HFFc6 (cell line): ENCODE measurements at places on chromosomes 12 and 14. TPM values are rescaled to one million over a fixed set of nuclear protein-coding genes. Genes with fewer than 3 reads are reported as not detected.

DTX3 gene
- 18.0 to 20.6 TPM (median 19.5 TPM) in 3 replicates for total RNA-seq

CELA1 gene
- not detected in 2 replicates for total RNA-seq

- DNase-seq, result no peak
- peaks cover 12% of the 10 kb centered on the region for H3K4me1 ChIP-seq
- H3K27ac ChIP-seq, result no peak overlapping the region
- no peaks in the 10 kb centered on the region for H3K27me3 ChIP-seq
These were observed 144.7 kb downstream of the KTN1 start for GRCh38 chr14:55724736-55725135.

DNA sequence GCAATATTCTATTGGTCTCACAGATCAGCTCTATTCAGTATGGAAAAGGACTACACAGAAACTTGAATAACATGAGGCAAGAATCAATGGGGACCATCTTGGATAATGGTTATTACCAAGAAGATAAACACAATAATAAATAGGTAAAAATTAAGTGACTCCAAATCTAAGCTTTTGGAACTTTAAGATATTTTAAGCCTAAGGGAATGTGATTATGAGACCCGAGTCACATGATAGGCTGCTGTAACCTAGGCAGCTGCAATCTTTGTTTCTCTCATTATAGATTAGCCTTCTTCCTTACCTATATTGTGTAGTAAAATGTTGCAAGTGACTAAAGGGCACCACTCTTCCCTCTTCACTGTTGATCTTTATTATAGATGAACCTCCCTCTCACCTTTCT, 121.9 kb downstream of the SYT10 start:
- no peak overlapping the region for H3K27ac ChIP-seq
- H3K36me3 ChIP-seq, result no peaks in the 10 kb centered on the region
- H3K27me3 ChIP-seq, result no peaks in the 10 kb centered on the region; the same call in 1 of the 2 replicates
- H3K4me3 ChIP-seq, result no peak overlapping the region
- no peaks in the 10 kb centered on the region for H3K4me1 ChIP-seq

DNA sequence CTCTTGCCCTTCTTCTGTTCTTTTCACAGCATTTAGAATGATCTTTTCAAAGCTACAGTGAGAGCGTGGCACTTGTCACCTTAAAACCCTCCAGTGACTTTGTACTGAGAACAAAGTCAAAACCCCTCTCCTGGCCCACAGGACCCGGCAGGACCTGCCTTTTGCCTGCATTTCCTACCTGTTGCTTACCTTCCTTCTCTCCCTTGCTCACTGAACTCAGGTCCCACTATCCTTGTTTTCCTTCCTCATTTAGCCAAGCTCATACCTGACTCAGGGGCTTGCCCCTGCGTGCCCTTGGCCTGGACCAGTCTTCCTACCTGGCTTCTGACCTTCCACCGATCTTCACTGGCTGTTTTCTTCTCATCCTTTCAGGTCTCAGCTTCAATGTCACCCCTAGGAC, 112.3 kb upstream of the PRMT8 start:
- no peak overlapping the region for H3K27ac ChIP-seq
- H3K36me3 ChIP-seq, result no peaks in the 10 kb centered on the region
- DNase-seq, result no peak
- no peak overlapping the region for H3K4me3 ChIP-seq
- H3K27me3 ChIP-seq, result peaks cover 33% of the 10 kb centered on the region

- H3K4me3 ChIP-seq, result no peak overlapping the region
- DNase-seq, result no peak
- no peaks in the 10 kb centered on the region for H3K36me3 ChIP-seq
- H3K27ac ChIP-seq, result no peak overlapping the region
These were observed 2.5 kb downstream of the CAPS2 start for GRCh38 chr12:75327642-75328041.

NFATC4 gene
- total RNA-seq, result 74.9 to 84.1 TPM (median 75.5 TPM) in 3 replicates

CLEC2A gene
- not detected in 3 replicates for total RNA-seq

- no peak overlapping the region for H3K27ac ChIP-seq
- H3K4me1 ChIP-seq, result no peaks in the 10 kb centered on the region
- no peak overlapping the region for H3K4me3 ChIP-seq
- H3K36me3 ChIP-seq, result no peaks in the 10 kb centered on the region
- H3K27me3 ChIP-seq, result no peaks in the 10 kb centered on the region
These were observed 260.5 kb downstream of the C12orf50 start for GRCh38 chr12:87768501-87769287.

COX8C gene
- total RNA-seq, result not detected in 3 replicates

GRCh38 chr12:124940393-124941169, 26.1 kb upstream of the UBC start:
- DNase-seq, result peak; percentile 91
- no peaks in the 10 kb centered on the region; the same call in 1 of the 2 replicates for H3K36me3 ChIP-seq
- no peaks in the 10 kb centered on the region for H3K27me3 ChIP-seq
- H3K4me3 ChIP-seq, result no peak overlapping the region
- no peak overlapping the region for H3K27ac ChIP-seq

- no peak overlapping the region for H3K4me3 ChIP-seq
- H3K36me3 ChIP-seq, result peaks cover 18% of the 10 kb centered on the region
- no peak overlapping the region for H3K27ac ChIP-seq
- peaks cover 18% of the 10 kb centered on the region for H3K4me1 ChIP-seq
- no peak for DNase-seq
These were observed 16.7 kb downstream of the CNIH1 start for GRCh38 chr14:54424479-54424901.

DNA sequence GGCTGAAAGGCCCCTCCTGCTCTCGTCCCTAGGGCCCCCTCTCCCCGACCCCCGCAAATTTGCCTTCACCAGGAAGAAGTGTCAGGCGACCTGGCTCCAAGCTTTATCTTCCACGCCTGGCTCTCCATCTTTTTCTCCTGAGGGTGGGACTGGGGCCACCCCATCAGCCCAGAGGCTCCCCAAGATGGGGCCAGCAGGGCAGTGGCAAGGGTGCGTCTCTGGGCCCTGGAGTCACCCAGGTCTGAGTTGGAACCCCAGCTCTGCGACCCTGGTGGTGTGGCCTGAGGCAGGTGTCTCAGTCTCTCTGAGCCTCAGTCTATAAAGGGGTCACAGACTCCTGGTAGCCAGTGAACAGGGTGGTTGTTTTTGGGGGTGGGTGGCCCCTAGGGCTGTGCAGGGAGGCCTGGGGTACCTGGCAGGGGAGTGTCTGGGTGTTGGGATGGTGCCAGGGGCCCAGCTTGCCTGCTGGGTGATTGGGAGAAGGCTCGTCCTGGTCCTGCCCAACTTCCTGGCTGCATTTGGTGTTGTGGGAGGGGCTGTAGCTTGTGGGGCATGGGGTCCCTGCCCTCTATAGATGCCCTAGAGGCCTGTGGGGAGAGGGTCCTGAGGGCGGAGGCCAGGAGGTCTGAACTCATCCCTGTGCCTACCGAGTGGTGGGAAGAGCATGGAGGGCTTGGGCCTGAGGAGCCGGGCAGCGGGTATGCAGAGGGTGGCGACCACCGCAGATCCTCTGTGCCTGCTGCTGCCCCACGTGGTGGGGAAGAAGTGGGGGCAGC, 7.6 kb downstream of the KIF26A start:
- H3K36me3 ChIP-seq, result no peaks in the 10 kb centered on the region
- DNase-seq, result no peak
- no peaks in the 10 kb centered on the region for H3K4me1 ChIP-seq
- peaks cover 22% of the 10 kb centered on the region for H3K27me3 ChIP-seq
- no peak overlapping the region for H3K27ac ChIP-seq
- no peak overlapping the region for H3K4me3 ChIP-seq

DNA sequence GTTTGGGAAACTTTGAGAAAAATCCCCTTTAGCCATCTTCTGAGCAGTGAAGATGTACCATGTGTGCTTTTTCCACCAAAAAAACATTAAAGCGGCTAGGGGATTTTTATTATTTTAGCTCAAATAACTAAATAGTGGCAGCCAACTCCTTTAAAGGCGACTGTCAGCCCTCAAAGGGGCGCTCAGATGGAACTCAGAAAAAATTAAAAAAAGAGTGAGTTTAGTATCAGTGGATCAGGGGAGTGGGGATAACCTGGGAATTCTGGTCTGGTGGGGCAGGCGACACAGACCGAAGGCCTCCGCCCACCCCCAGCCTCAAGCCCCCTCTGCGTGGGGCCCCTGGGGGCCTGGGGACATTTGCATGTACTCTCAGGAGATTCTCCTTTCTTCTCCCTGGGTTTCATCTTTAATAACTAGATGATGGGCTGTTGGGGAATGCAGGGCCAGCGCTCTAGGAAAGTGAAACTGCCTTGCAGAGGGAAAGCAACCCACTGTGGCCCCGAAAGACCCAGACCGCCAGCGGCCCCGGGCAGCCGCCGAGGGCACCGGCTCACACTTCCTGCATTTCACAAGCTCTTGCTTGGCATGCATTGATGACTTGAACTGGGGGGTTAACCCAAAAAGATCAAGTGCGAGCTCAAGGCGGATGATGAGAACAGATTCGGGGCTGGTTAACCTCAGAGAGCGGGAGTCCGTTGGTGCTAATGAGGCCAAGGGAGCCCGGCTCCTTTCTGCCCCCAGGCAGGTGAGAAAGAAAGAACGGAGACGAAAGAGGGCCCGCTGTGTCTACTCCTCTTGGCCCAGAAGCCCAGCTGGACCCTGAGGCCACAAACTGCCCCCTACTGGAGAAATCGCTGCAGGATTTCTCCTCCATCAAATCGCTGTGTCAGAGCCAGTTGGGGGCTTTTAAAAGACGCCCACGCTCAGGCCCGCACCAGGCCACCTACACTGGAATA, 7.3 kb upstream of the BATF start:
- H3K36me3 ChIP-seq, result no peaks in the 10 kb centered on the region
- H3K4me3 ChIP-seq, result peak overlapping the region; percentile 85
- H3K27me3 ChIP-seq, result peaks cover 17% of the 10 kb centered on the region
- no peak overlapping the region for H3K27ac ChIP-seq
- no peak for DNase-seq

GRCh38 chr12:56528846-56529245, 7.2 kb downstream of the RBMS2 start:
- peaks cover 31% of the 10 kb centered on the region for H3K36me3 ChIP-seq
- DNase-seq, result no peak
- no peak overlapping the region for H3K4me3 ChIP-seq
- H3K27ac ChIP-seq, result no peak overlapping the region; the same call in 1 of the 2 replicates
- H3K4me1 ChIP-seq, result peaks cover 58% of the 10 kb centered on the region

- H3K27me3 ChIP-seq, result peaks cover 56% of the 10 kb centered on the region
- peaks cover 16% of the 10 kb centered on the region for H3K4me1 ChIP-seq
- DNase-seq, result no peak
- H3K36me3 ChIP-seq, result no peaks in the 10 kb centered on the region
- no peak overlapping the region for H3K27ac ChIP-seq
These were observed 44.7 kb downstream of the CCDC88C start for GRCh38 chr14:91372671-91373495.

- peaks cover 1% of the 10 kb centered on the region; the same call in 1 of the 2 replicates for H3K27me3 ChIP-seq
- peaks cover 5% of the 10 kb centered on the region for H3K36me3 ChIP-seq
- peaks cover 16% of the 10 kb centered on the region for H3K4me1 ChIP-seq
- no peak for DNase-seq
These were observed 1.5 kb downstream of the KRT8 start for GRCh38 chr12:52903285-52903854.

- H3K27me3 ChIP-seq, result peaks cover 1% of the 10 kb centered on the region; the same call in 1 of the 2 replicates
- no peak overlapping the region for H3K27ac ChIP-seq
- no peak overlapping the region for H3K4me3 ChIP-seq
- no peak for DNase-seq
These were observed 267.7 kb downstream of the SLC6A15 start for GRCh38 chr12:84644908-84645307.

DNA sequence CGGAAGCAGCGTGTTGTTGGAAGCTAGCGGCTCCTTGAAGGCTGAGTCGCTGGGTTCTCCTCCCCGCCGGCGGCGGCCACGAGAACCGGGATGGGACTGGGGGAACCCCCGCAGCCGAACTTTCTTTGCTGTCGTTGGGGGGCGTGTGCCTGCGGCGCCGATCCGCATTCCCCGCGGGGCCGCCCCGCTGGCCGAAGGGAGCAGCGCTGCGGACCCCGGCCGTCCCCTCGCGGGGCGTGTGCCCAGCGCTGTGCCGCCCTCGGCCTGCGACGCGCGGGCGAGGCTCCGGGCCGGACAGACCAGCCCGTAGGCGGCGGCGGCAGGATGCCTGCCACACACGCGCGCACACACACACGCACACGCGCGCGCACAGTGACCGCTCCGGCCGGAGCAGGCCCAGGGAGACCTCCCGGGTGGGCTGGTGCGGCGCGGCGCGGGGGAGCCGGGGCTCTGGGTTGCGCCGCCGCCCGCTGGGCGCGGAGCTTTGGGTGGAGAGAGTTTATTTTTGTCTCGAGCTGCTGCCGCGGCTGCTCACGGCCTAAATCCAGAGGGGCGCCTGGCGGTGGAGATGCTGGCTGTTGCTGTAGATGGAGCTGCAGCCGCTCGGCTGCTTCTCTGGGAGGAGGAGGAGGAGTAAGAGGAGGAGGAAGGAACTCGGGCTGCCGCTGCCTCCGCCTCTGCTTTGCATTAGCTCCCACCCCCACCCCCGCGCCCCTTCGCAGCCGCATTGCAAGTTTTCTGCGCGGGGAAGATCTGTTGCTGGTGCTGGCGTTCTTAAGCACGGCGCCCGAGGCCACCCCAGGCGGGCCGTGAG, at the start of gene SAMD4A:
SAMD4A (plus strand) TSS at position 719 of the 814 bp plus-strand sequence. CDS start 789 bp downstream, outside the sequence.
- H3K27ac ChIP-seq, result peak within 1 kb of the TSS; percentile 95
- H3K4me3 ChIP-seq, result peak within 1 kb of the TSS; percentile 99
- DNase-seq, result peak; percentile 82
- peaks cover 54% of the 10 kb centered on the region for H3K4me1 ChIP-seq

PPFIA2 gene
- not detected in 2 replicates for total RNA-seq

DNA sequence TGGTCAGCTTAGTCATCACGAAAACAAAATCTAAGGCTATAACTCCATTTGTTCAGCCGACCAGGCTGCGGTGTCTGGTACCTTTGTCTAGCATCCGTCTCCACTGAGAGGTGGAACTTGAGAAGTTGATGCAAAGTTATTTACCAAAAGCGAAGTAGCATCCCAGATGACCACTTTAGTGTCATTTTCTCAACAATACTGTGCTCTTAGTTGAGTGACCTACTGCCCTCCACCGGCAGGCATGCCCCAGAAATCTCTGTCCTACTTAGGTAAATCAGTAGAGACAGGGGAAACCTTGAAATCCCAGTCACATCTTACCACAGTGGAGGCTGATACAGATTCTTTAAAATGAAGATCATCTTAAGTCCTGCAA, 1.3 kb upstream of the ST8SIA1 start:
- peak overlapping the region; percentile 80; the same call in 1 of the 2 replicates for H3K4me3 ChIP-seq
- H3K4me1 ChIP-seq, result peaks cover 11% of the 10 kb centered on the region
- no peak for DNase-seq
- H3K27me3 ChIP-seq, result peaks cover 34% of the 10 kb centered on the region

PCNX1 gene
- 36.6 to 42.9 TPM (median 36.9 TPM) in 3 replicates for total RNA-seq

CABP1 gene
- total RNA-seq, result 0.21 to 1.7 TPM in 2 of 3 replicates, not detected in the other

MYH7 gene
- total RNA-seq, result not detected in 3 replicates

- no peaks in the 10 kb centered on the region for H3K36me3 ChIP-seq
- H3K4me1 ChIP-seq, result peaks cover 11% of the 10 kb centered on the region
- no peak within 1 kb of the TSS for H3K27ac ChIP-seq
- no peak for DNase-seq
- peak within 1 kb of the TSS; percentile 67 for H3K4me3 ChIP-seq
These were observed at the start of gene ESR2 for GRCh38 chr14:64293976-64294671. ESR2 (minus strand) TSS chr14:64294371; CDS start chr14:64282985, 11,386 bp downstream.

KCTD10 gene
- total RNA-seq, result 123 to 145 TPM (median 127 TPM) in 3 replicates

- DNase-seq, result no peak
- H3K4me1 ChIP-seq, result no peaks in the 10 kb centered on the region
- H3K36me3 ChIP-seq, result no peaks in the 10 kb centered on the region
- H3K27ac ChIP-seq, result no peak overlapping the region
These were observed 169.0 kb upstream of the G2E3 start for GRCh38 chr14:30389877-30390385.

ARMH4 gene
- total RNA-seq, result 4.4 to 6.5 TPM (median 5.2 TPM) in 3 replicates
